GM12878 (cell line): ENCODE measurements at places on chromosomes 1 and 21.

DNA sequence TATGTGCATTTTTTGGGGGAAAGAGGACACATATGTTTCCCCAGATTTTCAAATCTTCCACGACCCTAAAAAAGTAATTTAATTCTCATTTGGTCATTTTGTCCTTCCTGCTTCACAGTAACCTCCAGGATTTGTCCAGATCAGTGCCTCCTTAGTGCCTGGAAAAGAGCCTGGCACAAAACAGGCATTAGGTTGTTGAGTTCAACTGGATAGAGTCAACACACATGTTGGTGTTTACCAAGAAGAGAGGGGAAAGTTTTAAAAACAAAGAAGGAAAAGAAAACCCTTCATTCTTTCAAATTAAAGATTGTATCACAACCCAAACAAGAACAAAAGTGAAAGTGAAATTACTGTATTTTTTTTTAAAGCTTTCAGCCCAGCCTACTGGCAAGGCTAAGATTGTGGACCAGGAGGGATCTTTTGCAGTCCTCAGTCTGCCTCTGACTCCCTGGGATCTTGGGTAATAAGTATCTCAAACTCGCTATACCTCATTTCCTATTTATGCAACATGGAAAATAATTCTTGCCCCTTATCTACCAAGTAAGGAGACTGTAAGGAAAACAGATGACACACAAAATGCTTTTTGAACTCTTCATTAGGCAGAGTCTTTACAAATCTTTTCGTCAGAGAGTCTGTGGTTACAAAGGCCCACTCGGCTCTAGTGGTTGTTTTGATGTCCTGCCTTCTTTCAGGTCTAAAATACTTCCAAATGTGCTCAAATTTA is 57.8 kb downstream of the ZNF281 start:
- DNase-seq, result no peak

- DNase-seq, result no peak
These were observed 1.0 kb downstream of the ARID1A start for GRCh38 chr1:26696654-26697430.

DNA sequence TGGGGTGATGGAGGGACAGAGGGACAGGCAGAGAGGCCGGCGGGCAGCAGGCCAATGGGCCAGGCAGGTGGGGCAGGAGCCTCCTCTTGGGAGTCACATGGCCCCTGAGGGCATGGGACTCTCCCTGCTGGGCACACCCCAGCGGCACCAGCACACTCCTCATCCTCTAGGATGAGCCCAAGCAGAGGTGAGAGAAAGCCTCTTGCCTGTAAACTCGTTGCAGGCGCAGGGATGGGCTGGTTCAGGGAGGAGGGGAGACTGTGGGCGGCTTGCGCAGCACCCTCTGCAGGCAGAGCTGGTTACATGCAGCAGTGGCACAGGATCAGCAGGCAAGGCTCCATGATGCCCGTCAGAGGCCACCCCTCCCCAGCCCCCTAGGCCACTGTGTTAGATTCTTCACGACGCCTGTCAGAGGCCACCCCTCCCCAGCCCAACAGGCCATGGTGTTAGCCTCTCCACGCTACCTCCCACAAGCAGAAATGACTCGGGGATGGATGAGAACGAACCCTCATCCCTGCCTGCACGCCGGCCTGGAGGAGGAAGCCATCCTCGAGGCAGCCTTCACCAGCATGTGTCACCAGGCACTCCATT is 209.7 kb upstream of the VAMP3 start:
- DNase-seq, result no peak

DNA sequence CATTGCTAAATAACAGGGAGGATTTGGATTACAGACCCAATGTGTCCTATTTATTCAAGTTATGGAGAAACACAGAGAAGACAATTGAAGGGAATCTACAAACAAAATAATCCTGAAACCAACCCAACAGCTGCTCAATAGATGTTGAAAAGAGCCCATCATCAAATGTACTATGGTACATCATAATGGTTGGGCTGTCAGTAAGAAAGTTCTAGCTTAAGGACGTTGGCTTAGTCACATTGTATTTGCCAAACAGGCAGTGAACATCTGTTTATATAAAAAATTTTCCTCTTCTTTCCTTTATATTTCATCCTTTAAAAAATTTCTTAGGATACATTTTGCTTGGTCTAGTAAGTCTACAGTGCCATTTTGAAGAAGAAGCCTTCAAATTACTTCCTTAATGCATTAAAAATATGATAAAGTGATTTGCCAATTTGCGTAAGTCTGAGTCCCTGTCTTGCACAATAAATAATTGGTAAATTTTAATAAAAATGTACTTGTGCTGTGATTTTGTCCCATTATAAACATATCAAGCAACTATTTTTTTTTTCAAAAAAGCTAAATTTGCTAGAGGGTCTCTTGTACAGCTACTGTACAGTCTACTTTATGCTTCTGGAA is 14.4 kb downstream of the MAP3K7CL start:
- no peak for DNase-seq

- DNase-seq, result no peak
These were observed 403.7 kb downstream of the SIPA1L2 start for GRCh38 chr1:232226197-232226712.

GRCh38 chr1:215421744-215422143 is 145.4 kb upstream of the KCTD3 start:
- no peak for DNase-seq
